DND-41 (cell line): ENCODE measurements at places on chromosomes 12 and 14.

GRCh38 chr12:49233842-49234526, 30.9 kb upstream of the TUBA1C start:
- DNase-seq: no peak
- H3K4me3 ChIP-seq: peak overlapping the region; percentile 60
- H3K4me1 ChIP-seq: peaks cover 17% of the 10 kb centered on the region
- peak overlapping the region; percentile 88 for H3K27ac ChIP-seq
- no peaks in the 10 kb centered on the region for H3K36me3 ChIP-seq

GRCh38 chr14:100541621-100542560, 45.3 kb downstream of the BEGAIN start:
- H3K4me3 ChIP-seq: no peak overlapping the region
- DNase-seq: no peak
- H3K36me3 ChIP-seq: no peaks in the 10 kb centered on the region
- H3K27ac ChIP-seq: no peak overlapping the region
- no peaks in the 10 kb centered on the region for H3K27me3 ChIP-seq

DNA sequence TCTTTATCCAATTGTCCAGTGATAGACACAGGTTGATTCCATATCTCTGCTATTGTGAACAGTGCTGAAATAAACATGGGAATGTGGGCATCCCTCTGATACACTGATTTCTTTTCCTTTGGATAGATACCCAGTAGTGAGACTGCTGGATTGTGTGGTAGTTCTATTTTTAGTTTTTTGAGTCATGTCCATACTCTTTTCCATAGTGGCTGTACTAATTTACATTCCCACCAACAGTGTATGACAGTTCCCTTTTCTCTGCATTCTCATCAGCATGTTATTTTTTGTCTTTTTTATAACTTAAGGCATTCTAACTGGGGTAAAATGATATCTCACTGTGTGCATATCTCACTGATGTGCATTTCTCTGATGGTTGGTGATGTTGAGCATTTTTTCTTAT, 24.8 kb upstream of the VASH1 start:
- H3K4me1 ChIP-seq: no peaks in the 10 kb centered on the region
- no peak overlapping the region for H3K27ac ChIP-seq
- DNase-seq: no peak
- no peaks in the 10 kb centered on the region for H3K27me3 ChIP-seq
- H3K36me3 ChIP-seq: no peaks in the 10 kb centered on the region

DNA sequence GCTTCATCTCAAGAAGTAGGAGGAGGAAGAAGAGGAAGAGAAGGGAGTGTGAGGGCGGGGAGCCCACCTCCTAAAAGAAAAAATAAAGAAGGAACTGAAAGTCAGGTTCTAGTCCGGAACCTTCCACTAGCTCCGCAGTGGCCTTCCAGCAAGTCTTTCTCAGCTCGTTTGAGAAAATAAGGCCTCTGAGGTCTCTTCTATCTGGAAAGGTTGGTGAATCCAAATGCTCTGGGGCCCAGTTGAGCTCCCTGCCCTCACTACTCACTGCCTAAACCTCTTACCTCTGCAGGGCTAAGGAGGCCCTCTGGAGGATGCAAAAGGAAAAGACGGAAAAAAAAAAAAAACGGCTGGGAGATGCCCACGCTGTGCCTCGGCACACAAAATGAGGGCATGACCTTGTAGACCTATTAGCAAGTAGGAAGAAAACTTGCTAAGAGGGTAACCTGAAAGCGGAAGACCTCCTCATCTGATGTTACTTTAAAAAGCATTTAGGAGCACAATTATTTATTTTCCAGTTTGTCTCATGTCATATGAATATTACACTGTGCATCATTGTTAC, 35.9 kb downstream of the FBLN5 start:
- no peaks in the 10 kb centered on the region for H3K36me3 ChIP-seq
- peak; percentile 56 for DNase-seq
- H3K4me1 ChIP-seq: peaks cover 5% of the 10 kb centered on the region

DNA sequence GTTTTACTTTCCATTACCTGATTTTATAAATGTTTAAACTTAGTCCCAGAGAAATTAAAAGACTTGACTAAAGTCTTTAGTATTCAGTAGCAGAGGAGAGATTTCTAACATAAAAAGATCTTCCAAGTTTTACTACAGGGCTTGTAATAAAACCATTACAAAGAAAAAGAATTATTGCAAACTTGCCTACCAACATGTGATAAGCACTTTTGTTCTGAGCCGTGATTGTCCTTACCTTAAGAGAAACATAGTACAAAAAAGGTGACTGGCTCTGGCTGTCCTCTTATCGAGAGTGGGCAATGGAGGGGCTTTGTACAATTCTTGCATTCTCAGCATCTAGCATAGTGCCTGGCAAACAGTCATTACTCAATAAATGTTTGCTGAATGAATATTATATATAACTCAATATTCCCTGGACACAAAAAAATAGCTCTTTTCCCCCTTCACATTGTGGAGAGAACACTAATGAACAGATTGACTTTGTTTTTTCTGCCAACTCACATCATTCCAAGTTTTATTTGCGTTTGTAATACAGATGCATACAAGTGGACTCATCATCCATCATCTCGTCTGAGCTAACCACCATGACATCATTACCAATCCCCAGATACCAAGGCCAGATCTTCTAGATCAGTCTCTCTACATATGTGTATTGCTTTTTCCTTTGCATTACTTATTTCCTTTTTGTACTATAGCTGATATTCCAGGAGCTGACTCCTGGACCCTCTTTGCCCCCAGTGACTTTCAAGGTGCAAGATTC, 192.8 kb upstream of the EEA1 start:
- no peak overlapping the region for H3K27ac ChIP-seq
- H3K4me1 ChIP-seq: no peaks in the 10 kb centered on the region
- no peak overlapping the region for H3K4me3 ChIP-seq
- no peaks in the 10 kb centered on the region for H3K27me3 ChIP-seq
- DNase-seq: no peak

- H3K27me3 ChIP-seq: no peaks in the 10 kb centered on the region
- no peak overlapping the region for H3K27ac ChIP-seq
- H3K4me1 ChIP-seq: peaks cover 10% of the 10 kb centered on the region; the same call in 1 of the 2 replicates
- no peaks in the 10 kb centered on the region for H3K36me3 ChIP-seq
Measured at GRCh38 chr12:89064151-89064550, 288.1 kb downstream of the DUSP6 start.

GRCh38 chr14:72892879-72893635, 844 bp downstream of the DPF3 start:
- peak; percentile 49 for DNase-seq
- peaks cover 40% of the 10 kb centered on the region for H3K27me3 ChIP-seq
- peak overlapping the region; percentile 98; the same call in 1 of the 2 replicates for H3K4me3 ChIP-seq
- H3K36me3 ChIP-seq: no peaks in the 10 kb centered on the region
- H3K4me1 ChIP-seq: peaks cover 24% of the 10 kb centered on the region

- no peak overlapping the region for H3K4me3 ChIP-seq
- H3K27me3 ChIP-seq: peaks cover 5% of the 10 kb centered on the region
- no peak for DNase-seq
- H3K4me1 ChIP-seq: no peaks in the 10 kb centered on the region; the same call in 1 of the 2 replicates
Measured at GRCh38 chr14:32897698-32898064, 41.0 kb upstream of the NPAS3 start.

- no peaks in the 10 kb centered on the region for H3K36me3 ChIP-seq
- H3K4me3 ChIP-seq: no peak overlapping the region
- H3K4me1 ChIP-seq: no peaks in the 10 kb centered on the region
- H3K27me3 ChIP-seq: no peaks in the 10 kb centered on the region
- DNase-seq: no peak
- no peak overlapping the region for H3K27ac ChIP-seq
Measured at GRCh38 chr14:49315570-49315969, 270.6 kb downstream of the RPS29 start.
